ENCODE measurements at places on chromosomes 5 and 9.
A peak's percentile ranks its signal among the peaks of the same experiment; 100 is the strongest.

DNA sequence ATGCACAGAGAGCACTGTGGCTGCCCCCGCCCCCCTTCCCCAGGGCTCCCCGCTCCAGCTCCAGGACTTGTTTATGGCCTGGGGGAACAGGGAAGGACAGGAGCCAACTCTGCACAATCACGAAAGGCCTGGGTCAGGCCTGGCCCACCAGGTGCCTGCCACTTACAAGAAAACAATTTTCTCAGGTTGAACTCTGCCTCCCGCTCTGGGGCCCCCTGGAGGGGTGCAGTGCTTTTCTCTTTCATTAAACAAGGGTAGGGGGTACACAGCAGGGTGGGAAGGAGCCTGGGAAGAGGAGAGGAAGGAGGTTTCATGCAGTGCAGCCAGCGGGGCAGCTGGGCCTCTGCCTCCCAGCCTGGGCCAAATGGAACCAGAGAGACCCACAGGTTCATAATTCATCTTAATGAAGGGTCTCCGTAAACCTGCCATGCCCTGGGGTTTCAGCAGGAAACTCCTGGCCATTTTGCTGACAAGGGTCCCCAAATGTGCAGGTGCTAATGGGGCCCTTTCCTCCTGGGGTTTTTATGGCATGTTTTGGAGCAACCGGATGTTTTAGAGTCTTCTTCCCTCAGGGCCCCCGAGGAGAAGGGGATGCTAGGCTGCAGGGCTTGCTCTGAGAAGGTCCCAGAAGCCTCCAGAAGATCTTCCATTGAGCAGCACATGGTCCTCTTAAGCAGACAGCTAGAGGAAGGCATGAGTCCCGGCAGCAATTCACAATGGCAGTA is 219.8 kb downstream of the SLIT3 start:
- DNase-seq = no peak

GRCh38 chr5:175306381-175306780 is 137.6 kb downstream of the DRD1 start:
- DNase-seq = no peak

DNA sequence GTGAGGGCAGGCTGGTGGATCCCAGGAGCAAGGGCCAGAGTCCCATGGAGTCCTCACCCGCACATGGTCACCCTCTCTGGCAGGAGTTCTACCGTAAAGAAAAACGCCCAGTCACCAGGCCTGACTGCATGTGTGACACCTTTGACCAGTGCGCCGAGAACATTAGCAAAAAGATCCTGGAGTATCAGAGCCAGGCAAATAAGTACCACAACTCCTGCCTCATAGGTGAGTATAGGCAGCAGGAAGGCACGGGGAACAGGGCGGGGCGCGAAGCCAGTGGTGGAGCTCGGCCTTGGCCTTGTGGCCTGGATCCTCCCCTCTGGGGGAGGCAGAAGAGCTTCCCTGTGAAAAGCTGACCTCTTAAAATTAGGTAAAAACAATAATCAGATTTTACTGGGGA is 45.4 kb upstream of the TDRD7 start:
- DNase-seq = no peak

DNA sequence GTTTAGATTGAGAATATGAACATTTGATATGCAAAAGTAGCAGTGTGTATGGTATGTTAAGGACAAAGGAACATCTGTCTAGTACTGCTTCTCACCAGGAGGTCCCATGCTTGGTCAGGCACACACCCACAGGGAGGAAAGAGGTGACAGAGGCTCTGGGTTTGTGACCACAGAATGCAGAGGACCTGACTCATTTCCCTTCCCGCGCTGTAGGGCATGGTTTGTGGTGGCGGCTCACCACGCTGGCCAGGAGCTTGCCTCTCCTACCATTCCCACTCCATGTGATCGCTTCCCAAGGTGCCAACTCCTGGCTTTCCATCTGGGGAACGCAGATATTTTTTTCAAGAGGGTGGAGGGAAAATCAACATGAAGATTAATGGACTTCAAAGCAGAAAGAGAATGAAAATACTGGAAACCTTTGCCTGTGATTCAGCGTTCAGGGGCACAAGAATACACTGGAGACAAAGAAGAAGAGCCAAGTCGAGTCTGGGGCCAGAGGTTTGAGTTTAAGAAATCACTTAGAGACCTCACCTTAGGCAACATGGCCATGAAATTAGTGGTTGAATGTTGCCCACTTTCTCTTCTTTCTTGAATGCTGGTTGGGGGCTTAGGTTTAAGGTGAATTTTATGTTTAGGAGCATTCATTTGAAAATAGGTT is 477.8 kb downstream of the CCDC171 start:
- no peak for DNase-seq

DNA sequence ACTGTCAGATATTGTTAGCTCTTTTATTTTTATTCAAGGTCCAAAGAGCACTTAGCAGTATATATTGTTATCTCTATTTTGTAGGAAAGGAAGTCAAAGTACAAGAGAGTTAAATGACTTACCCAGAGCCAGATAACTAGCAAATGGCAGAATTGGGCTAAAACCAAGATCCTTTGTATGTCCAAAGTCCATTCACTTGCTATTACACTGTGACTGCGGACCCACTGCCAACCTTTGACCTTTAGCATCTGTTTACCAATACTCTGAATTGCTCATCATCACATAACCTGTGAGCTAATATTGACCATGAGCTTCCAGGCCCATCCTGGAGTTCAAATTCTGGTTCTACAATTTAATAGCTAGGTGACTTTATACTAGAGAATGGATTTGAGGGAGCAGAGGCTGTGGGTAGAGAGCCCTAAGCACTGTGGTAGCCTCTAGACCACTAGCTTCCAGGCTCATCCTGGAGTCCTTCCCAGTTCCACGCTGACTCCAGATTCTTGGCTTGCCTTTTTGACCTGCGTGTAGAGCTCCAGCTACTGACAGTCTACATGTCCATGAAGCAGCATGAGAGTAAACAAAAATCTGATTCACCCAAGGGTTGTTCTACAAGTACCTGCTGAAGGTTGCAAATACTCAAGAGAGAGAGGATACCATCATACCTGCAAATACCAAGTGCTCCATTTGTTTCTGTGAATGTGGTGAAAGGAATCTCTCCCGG is 424.0 kb downstream of the SH3GL2 start:
- DNase-seq = no peak

- no peak for DNase-seq
Measured at GRCh38 chr9:91395106-91395552, 28.5 kb downstream of the NFIL3 start.

DNA sequence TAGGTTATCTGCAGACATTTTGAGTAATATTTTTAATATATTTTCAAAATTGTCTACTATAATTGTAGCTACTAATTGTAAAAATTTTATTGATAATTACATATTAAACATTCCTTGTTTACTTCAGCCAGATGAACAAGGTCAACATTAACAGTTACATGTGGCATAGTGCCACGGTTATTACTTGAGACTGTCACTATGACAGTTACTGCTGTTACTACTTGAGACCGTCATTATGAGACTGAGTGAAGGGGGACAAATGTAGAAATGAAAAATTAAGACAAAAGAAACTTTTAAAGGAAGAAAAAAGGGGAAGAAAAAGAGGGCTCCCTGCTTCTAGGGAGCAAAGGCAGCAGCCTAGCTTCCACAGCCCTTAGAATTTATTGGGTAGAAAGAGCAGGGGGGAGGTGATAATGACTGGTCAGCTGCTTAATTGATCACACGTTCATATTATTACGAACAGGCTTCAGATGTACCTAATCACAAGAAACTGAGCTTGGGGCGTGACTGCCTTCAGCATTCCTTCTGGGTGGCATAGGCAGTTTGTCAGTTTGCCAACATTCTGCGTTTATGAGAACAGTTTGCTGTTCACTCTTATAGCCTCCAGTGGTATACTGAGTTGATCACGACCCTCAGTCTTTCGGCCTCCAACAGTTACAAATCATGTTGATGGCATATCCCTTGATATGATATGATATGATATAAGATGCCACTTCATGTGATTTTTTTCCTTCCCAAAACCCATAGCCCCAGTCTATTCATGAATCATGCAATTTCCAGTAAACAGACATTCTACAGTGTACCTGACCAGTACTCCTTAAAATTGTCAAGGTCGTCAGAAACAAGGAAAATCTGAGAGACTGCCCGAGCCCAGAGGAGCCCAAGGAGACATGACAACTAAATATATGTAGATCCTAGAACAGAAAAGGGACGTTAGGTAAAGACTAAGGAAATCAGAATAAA is 13.1 kb downstream of the MARCHF6 start:
- DNase-seq = no peak

DNA sequence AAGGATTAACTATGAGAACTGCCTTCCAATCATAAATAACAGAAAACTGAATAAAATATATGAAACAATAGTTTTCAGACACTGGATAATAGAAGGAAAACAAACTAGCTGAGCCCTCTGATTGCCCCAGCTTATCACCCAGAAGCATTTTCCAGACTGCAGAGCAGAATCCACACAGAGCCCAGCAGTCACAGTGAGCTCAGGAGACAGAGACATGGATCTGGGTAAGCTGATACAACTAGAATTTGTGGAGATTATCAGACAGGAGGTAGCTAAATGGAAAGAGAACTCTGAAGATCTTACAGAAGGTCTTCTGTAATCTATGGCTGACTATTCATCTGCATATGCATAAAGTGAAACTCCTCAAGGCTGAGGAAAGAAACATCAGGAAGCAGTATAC is 128.8 kb downstream of the NR2F1-AS1 start:
- DNase-seq = no peak

- DNase-seq = no peak
Measured at GRCh38 chr5:164532235-164532900, 1026.9 kb downstream of the MAT2B start.

GRCh38 chr5:159073026-159073425 is 26.7 kb downstream of the EBF1 start:
- no peak for DNase-seq

- DNase-seq = no peak
Measured at GRCh38 chr5:167008705-167009104, 1282.7 kb upstream of the WWC1 start.

DNA sequence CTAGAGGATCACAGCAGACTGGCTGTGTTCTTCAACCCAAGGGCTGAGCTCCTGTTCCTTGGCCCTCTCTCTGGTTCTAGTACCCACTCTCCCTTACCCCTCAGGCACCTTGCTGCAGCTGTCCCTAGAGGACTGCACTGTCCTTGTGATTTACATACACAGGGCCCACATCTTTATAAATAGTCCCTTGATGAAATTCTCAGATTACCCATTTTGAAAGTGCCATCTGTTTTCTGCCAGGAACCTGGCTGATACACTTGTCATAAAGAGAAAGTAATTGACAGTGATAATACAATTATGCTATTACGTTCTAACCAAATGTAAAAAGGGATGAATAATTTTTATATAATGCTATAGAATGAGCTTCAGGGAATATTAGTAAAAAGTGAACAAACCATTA is 16.5 kb upstream of the SPARC start:
- DNase-seq = no peak

GRCh38 chr5:143402553-143403333 is 743 bp downstream of the NR3C1 start:
- DNase-seq = peak; percentile 37

- DNase-seq = no peak
Measured at GRCh38 chr5:83312663-83313062, 158.9 kb upstream of the VCAN start.

- no peak for DNase-seq
Measured at GRCh38 chr9:35826071-35826701, 2.3 kb downstream of the FAM221B start.

DNA sequence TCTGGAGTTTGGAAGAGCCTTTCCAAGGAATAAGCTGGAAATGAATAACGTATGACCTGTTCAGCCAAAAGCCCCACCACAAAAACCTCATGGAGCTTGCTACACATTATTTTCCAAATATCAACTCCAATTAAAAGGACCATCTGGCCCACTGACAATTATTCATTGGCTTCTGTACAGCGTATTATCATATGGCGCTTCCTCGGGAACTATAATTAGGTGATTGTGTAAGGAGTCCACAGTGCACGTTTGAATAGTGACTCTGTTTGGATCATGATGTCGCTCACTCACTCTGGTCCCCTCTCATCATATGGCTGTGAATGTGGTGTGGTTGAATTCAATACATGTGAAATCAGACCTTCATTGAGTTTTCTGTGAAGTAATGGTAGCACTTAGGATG is 52.1 kb downstream of the GDNF start:
- no peak for DNase-seq

DNA sequence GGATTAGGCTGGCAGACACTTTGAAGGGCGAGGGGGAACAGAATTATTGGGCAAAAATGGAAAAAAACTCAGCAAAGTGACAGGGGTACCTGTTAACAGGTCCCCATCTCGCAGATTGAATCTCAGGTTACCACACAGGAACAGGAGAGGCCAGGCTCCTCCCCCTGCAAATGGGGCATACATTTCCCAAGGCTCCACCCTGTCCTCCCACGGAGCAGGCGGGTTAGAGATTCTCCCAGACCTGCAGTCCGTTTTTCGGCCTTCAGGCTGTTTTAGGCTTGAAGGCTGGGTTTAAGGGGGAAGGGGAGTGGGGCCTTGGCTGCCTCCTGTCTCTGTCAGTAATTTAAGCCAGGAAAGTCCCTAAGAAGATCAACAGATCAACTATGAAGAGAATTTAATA is 42.7 kb downstream of the LRRC70 start:
- no peak for DNase-seq

DNA sequence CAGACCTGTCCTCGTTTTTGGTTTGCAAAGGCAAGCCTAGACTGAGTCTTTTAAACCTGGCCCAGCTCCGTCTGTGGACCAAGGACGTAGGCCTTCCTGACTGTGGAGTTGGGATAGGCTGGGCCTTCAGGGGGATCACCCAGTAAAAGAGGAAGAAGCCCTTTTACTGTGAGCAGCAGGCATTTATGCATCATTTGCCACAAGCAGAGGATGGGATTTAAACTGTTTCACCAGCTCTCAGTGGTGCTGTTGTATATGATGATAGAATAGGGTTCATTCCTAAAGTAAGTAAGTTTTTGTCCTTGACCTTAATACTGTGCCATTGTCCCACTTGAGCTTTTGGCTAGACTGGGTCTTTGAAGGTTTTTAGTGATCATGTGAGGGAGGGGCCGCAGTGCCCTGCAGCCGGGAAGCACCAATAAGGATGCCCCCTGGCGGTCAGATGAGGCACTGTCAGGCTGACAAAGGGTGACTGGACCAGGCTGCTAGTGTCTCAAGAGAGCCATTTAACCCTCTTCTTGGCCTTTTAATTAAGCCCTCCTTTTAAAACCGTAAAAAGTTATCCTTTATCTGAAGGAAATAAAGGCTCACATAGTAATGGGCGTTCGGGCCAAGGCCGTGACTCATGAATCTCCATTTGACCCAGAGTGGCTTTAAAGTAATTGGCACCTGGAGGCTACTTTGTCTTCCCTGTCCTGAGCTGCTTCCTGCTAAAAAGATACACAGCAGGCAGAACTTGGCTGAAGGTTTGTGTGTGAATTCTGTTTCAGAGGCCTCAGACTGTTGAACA is 74.0 kb downstream of the UBAP1 start:
- DNase-seq = peak; percentile 76

- DNase-seq = no peak
Measured at GRCh38 chr5:179198825-179199224, 138.7 kb downstream of the ZNF354C start.

Measured in omental fat pad (tissue), 4 donors.